ENCODE measurements at places on chromosomes 12 and 14.

DNA sequence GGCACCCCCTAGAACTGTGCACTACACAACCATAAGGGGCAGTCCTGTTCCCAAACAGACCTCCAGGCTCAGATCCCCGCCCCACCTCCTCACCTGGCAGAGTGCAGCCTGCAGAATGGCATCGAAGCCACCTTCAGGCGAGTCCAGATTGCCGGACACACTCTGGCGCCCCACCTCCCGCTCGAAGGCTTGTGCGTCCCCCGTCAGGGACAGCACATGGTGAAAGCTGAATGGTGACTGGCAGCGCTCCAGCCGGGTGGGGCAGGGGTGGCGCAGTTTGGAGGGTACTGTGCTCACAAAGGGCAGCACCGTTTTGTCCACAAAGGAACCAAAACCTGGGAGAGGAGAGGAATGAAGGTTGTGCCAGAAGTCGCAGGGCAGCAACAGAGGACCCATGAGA lies 10.6 kb downstream of the ITGB7 start:
- no peak for DNase-seq

DNA sequence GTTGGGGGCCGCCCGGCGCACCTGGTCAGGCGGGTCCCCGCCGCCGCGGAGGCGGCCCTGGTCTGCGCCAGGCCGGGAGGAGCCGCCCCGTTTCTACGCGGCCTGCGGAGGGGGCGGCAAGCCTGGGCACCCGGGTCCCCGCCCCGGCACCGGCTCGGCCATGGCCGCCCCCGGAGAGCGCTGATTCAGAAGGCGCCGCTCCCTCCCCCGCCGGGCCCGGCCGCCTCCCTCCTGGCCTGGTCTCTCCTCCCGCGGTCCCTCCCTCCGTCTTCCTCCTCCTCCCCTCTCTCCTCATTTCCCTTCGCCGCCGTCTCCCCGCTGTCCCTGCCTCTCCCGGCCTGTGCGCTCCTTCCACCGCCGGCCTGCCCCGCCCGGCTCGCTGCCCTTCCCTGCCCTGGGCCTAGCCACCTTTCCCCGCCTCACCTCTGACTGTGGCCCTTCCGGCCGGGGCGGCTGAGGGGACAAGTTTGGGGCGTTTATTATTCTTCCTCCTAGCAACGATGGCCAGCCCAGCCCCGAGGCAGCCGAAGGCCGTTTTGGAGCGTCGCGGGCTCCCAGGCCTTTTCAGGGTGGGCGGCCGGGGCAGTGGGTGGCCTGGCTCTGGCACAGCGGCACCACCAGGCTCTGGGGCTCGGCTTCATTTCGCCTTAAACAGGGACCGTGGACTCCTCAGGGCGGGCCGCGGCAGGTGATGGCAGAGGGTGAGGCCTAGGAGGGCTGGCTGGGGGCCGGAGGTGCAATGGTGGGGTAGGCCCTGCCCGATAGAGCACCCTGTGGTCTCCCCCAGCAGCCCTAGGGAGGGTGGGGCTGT lies 768 bp downstream of the CEP170B start:
- no peak for DNase-seq

GRCh38 chr14:73712071-73712506 lies 2.1 kb downstream of the PNMA1 start:
- DNase-seq: no peak

GRCh38 chr12:120581998-120582397 lies 796 bp upstream of the POP5 start:
- no peak for DNase-seq

- DNase-seq: no peak
These were observed 3.4 kb downstream of the GSG1 start for GRCh38 chr12:13099844-13100604.

DNA sequence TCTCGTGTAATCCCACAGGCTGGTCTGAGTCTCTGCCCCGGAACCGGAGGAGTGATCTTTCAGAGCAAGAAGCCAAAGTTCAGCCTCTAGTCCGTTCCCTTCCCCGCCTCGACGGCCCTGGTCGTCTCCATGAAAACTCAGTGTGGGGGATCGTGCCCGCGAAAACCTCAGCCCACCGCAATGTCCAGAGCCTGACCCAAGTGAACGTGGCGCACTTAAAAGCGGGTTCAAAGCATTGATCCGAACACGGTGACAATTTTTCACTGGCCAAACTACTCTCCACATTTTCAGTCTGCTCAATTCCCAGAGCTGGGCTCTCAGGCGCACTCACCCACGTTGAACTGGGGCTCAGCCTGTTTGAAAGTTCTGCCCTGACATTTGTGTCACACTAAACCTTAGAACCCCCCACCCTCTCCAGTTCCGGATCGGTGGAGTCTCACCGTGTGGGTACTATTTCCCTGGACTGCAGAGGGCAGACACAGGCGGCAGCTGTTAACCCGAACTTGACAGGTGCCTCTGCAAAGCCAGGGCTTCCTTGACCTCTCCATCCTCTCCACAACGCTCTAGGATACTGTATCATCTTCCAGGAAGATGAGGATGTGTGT lies 886 bp upstream of the PRICKLE1 start:
- no peak for DNase-seq

DNA sequence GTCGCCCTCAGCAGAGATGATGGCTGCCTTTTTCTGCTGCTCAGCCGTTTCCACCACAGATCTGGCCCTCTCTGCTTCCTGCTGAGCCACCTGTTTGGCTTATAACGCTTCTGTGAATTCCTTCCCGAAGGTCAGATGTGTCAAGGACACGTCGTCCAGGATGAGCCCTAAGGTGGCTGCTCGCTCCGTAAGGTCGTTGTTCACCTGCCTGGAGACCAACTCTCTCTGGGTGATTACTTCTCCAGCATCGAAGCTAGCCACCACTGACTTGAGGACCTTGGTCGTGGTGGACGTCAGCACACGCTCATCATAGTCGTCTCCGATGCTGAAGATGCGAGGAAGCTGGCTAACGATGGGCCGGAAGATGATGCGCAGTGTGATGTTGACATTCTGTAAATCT lies 11.7 kb upstream of the ASB8 start:
- DNase-seq: no peak

DNA sequence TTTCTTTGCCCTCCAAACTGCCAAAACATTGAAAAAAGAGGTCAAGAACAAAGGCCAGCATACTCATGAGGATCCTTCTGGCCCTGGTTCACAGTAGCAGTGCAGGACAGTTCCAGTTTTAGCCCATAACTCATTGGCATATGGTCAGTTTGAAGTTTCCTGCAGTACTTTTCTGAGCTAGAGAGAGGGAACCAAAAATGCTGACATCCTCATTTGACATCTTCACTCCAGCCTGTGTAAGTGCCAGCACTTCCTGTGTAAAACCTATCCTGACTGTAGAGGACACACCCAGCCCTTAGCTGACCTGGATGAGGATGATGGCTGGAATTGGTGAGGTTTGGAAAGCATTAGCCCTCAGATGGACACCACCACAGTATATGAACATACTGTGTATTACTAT lies 84.1 kb downstream of the FGD4 start:
- no peak for DNase-seq

DNA sequence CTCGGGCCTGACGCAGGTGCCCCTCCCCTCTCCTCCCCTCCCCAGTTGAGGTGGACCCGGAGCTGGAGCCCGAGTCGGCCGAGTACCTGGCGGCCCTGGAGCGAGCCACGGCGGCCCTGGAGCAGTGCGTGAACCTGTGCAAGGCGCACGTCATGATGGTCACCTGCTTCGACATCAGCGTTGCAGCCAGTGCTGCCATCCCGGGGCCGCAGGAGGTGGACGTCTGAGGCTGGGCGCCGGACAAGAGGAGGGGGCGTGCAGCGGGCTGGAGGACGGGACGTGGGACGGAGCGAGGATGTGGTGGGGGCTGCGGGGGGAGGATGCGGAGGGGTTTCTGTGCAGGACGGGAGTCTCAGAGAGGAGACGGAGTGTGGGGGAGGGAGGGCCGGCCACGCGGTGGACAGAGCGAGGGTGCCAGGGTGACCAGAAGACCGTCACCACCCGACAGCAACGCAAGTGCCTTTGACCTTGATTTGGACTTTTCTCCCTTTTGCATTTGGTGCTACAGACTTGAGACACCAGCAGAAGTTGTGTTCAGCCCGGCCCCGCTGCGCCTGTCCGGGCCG lies 41.3 kb downstream of the KIF26A start:
- DNase-seq: no peak

GRCh38 chr12:125228519-125229260 lies 163.5 kb downstream of the AACS start:
- DNase-seq: no peak

- DNase-seq: no peak
These were observed 247.0 kb downstream of the PHLDA1 start for GRCh38 chr12:75784591-75784990.

- DNase-seq: no peak
These were observed 62.1 kb upstream of the MAP1LC3B2 start for GRCh38 chr12:116497051-116497591.

- no peak for DNase-seq
These were observed 35.2 kb upstream of the FOXN3 start for GRCh38 chr14:89452281-89452680.

DNA sequence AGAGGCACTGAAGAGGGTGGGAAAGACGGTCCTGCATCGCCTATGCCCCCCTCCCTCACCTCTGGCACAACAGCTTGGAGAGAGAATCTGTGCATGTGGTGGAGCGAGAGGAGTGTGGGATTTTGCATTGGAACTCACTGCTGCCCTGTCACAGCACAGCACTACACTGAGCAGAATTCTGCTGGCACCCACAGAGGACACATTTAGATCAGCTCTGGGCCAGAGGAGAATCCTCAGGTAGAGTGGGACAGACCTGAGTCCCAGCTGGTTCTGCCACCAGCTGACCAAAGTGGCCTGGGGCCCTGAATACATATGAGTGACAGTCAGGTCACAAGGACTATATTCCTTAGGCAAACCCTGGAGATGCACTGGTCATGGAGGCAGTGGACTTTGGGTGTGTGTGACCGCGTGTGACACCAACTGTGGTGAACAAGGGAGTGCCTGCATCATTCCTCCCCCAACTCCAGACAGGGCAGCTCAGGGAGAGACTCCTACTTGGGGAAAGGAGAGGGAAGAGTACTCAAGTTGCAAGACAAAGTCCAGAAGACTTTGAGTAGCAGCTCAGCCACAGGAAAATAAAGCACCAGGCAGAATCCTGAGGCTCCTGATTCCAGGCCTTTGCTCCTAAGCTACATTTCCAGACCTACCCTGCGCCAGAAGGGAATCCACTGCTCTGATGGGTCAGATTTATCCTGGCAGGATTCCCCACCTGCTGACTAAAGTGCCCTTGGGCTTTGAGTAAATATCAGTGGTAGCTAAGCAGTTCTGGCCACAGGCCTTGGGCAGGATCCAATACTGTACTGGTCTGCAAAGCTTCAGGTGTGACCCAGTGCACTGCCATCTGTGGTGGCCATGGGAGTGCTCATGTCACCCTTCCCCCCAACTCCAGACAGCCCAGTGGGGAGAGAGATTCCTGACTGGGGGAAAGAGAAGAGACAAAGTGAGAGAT lies 10.6 kb upstream of the ACOT1 start:
- no peak for DNase-seq

DNA sequence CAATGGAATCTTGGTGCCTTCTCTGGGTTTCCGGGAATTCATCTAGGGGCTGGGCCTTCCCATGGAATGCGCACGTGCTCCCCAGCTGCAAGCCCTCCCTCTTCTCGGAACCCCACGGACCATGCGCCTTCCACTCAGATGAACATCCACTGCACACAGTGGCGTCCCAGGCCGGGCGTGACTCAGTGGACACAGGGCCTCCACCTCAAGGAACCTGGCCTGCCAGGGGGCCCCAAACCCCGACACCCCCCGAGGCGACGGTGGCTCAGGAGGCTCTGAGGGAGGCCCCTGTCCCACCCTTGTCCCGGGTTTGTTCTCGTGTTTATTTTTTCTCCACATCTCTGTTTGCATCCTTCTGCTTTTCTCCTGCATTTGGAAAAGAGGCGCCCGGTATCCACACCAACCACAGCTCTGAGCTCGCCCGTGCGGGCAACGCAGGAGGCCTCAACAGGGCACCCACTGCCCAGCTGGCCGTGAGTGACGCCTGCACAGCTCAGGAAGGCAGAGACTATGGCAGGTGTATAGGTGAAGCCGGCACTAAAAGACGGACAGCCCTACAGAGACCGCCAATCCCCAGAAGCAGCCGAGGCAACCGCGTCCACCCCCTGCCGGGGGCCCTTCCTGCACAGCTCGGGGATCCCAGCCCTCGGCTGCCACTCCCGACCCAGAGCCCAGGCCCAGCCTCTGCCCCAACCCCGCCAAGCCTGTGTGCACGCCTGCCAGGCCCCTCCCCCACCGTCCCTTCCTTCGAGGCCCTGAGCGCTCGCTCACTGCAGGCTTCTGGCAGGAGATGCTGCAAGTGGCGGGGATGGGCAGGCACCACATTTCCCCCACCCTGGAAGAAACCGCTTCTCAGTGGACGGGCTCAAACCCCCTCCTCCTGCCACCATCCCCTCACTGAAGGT lies 23.8 kb upstream of the GALNT9 start:
- no peak for DNase-seq

DNA sequence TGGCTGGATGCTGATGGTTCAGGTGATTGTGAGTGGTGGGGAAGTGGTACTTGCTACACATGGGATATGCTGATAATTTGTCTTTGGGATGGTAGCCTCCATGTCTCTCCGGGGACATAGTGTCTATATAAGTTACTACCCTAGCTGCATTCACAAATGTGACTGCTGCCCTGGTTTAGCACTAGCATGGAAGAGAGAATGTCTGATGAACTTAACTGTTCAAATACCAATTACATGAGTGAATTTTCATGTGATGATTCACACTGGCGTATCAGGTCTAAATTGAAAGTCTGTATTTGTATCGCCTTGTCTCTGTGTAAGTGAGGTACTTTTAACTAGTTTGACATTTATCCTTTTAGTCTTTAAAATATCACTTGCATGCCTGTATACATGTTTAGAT lies 34.4 kb downstream of the ATF7IP start:
- no peak for DNase-seq

DNA sequence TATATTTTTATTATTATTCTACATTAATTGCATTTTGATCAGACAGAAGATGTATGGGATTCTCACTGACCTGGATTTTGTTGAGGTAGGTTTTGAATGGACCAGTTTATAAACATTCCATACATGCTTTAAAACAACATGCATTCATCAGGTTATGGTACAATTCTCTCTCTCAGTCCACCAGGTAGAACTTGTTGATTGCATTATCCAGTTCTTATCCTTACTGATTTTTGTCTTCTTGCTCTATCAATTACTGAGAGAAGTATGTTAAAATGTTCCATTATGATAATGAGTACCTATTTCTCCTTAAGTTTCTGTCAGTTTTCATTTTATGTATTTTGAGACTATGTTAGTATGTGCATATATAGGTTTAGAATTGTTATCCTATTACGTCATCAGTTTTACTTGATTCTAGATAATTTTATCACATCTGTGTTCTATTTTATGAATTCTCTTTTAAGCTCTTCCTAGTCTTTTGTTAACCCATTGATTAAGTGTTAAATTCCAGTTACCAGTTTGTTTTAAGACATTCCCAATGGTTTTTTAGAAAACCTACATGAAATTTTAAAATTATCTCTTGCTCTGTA lies 50.6 kb downstream of the EP400 start:
- no peak for DNase-seq
